ENCODE measurements at places on chromosomes 2 and 18. TPM values are rescaled to one million over a fixed set of nuclear protein-coding genes. Genes with fewer than 3 reads are reported as not detected.

HOXD8 gene
- 46.8 TPM for total RNA-seq

TUBA4B gene
- total RNA-seq, result 13.2 TPM

DNA sequence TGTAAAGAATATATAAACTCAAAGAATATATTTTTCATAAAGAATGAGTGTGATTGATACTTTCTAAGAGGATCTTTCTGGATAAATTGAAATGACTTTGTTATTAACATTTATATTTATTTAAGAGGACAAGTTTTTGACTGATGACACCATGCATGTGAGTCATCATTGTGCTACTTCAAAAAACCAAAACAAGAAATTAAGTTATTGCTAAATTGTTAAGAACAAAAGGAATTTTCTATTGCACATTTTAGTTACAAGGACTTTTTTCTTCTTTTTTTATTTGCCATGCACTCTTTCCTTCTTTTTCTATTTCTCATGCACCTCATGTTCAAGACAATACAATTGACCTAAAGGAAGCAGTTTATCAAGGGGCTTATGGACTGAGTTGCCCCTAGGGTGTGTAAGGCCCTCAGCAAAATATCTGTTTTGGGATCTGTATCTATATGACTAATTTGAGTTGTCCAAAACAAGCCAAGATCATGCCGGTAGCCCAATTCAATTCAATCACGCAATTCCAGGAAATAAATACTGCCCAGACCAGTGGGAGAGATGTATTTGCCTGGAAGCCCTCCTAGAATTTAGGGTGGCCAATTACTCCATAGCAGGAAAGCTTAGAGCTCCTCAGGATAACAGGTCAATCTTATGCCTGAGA lies 654.3 kb downstream of the METTL4 start:
- no peak for DNase-seq

GRCh38 chr2:175478096-175478768 lies 296.7 kb upstream of the ATP5MC3 start:
- no peak for DNase-seq

DNA sequence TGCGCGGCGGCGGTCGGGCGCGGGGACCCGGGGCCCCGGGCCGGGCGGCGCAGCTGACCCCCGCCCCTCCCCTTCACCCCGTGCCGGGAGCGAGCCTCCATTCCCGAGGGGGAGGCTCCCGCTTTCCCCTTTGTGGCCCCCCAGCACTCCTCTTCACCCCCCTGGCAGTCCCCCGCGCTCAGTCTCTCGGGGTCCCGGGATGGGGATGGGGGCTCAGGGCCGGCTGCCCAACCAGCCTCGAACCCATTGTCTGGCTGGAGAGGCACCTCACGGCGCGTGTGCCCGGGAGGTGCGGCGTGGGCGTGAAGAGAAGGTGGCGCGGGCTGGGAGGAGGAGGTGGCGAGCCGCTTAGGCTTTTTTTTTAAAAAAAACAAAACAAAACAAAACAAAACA lies 748 bp downstream of the FMNL2 start:
- DNase-seq, result peak; percentile 65

GRCh38 chr2:119856469-119856901 lies 96.8 kb downstream of the PTPN4 start:
- no peak for DNase-seq

DOK6 gene
- total RNA-seq, result 2.6 TPM

GRCh38 chr2:160423126-160423525 lies 70.5 kb downstream of the RBMS1 start:
- no peak for DNase-seq

REG3G gene
- total RNA-seq, result 0.77 TPM

C2orf42 gene
- total RNA-seq, result 16.4 TPM

B3GNT7 gene
- 34.0 TPM for total RNA-seq

- DNase-seq, result no peak
Observed at GRCh38 chr18:47611649-47612048, 318.8 kb downstream of the SMAD2 start.
